Neural cell (in vitro differentiated cells): ENCODE measurements at places on chromosomes 2 and 18. TPM values are rescaled to one million over a fixed set of nuclear protein-coding genes. Genes with fewer than 3 reads are reported as not detected.

The TUBA4B gene
- not detected in 2 replicates for polyA plus RNA-seq

The SULT1C2 gene
- 0.12 TPM in 1 of 2 replicates, not detected in the other for polyA plus RNA-seq

The RTP5 gene
- 1.2 and 1.8 TPM in 2 replicates for polyA plus RNA-seq

The GAREM1 gene
- 1.3 and 3.5 TPM in 2 replicates for polyA plus RNA-seq

The CNGA3 gene
- polyA plus RNA-seq, result 0.64 and 1.1 TPM in 2 replicates

The PLA2R1 gene
- 0.69 and 0.94 TPM in 2 replicates for polyA plus RNA-seq

The WNT6 gene
- not detected in 2 replicates for polyA plus RNA-seq

The KIF1A gene
- 63.4 and 89.2 TPM in 2 replicates for polyA plus RNA-seq

The CD226 gene
- polyA plus RNA-seq, result 0.11 and 2.5 TPM in 2 replicates

The DCDC2C gene
- polyA plus RNA-seq, result not detected in 2 replicates
